ENCODE measurements at places on chromosomes 5 and 9. TPM values are rescaled to one million over a fixed set of nuclear protein-coding genes. Genes with fewer than 3 reads are reported as not detected.

- no peak for DNase-seq
Observed at GRCh38 chr5:180343831-180344695, 9.1 kb downstream of the GFPT2 start.

DNA sequence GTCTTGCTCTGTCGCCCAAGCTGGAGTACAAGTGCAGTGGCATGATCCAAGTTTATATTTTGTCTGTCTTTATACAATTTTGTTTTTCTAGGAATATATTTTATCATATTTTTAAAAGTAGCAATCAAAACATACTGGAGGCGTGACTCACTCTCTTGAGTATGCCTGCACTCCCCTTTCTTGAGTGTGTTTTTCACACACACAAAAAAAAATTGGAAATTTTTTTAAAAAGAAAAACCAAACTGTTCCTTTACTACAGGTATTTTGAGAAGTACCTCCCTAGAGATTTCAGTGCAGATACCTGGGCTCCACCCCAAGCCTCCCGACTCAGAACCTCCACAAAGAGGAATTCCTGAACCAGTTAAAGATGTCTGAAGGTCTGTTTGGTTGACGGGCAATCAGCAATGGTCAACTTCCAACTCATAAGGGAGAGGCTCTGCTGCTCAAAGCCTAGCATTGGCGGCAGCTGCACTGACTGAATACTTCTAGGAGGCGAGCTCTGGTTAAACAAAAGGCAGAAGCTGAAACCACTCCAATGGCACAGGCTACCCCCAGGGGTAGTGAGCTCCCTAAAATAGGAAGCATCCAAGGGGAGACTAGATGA is 27.4 kb downstream of the PDE6A start:
- DNase-seq: no peak

DNA sequence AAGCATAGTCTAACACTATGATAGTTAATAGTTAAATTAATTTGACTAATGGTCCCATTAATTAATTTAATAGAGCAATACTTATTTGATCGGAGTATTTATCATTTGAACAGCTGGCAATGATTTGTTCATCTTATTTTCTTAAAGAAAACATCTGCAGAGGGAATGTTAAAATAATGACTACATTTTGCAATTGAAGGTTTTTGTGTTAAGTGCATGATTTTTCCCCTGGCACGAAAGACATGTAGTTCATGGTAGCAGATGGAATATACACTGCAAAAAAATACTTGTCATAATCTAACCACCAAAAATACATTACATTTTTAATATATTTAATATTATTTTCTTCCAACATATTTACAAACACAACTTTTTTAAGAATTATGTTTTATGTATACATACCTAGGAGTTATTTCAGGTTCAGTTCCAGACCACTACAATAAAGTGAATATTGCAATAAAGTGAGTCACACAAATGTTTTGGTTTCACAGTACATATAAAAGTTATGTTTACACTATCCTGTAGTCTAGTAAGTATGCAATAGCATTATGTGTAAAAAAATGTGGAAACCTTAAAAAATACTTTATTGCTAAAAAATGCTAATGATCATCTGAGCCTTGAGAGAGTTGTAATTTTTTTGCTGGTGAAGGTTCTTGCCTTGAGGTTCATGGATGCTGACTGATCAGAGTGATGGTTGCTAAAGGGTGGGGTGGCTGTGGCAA is 292.6 kb upstream of the DAB2 start:
- no peak for DNase-seq

DNA sequence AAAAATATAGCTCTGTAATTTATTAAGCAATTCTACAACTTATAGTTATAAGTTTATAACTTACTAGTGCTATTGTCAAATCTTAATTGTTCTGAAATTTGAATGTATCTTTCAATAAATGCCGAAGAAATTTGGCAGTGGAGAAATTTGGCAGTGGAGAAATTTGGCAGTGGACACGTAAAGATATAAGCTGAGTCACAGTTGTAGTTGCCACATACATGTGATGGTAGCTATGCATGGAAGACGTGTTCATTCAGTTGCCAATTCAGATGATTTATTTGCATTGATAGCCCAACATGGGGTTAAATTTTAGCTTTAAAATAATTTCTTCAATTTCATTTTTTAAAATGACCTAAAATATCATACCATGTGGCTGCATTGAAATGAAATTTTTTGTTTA is 127.8 kb upstream of the NR4A3 start:
- DNase-seq: no peak

GRCh38 chr5:32572778-32573480 is 12.4 kb upstream of the SUB1 start:
- no peak for DNase-seq

DNA sequence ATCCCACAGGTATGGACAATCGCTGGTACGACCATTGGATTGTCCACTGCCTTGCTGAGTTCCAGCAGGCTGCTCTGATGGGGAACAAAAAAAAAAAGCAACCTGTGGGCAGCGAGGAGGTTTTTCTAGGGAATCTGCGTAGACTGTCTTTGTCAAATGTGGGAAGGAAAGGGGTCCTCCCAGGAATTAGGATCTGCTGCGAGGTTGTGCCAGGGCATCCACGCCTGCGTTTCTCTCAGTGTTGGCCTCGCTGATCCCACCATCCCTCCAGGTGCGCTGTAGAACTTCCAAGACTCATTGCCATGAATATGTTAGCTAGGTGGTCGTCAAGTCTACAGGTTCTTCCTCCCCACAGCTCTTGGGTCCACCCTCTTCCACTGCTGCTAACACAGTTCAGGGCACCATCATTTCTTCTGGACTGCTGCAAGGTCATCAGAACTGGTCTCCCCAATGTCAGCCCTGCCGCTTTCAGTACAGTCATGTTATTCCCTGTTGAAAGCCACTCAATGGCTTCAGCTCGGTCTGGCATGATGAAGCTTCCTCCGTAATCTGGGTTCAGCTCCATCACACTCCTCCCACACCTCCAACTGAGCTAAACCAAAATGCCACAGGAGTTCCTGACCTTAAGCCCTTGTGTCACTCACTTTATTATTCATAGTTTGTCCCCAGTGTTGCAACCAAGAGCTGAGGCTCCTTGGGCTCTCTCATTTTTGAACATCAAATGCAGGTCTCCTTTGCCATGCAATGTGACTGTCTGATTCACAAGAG is 79.5 kb upstream of the DMRT1 start:
- DNase-seq: no peak

DNA sequence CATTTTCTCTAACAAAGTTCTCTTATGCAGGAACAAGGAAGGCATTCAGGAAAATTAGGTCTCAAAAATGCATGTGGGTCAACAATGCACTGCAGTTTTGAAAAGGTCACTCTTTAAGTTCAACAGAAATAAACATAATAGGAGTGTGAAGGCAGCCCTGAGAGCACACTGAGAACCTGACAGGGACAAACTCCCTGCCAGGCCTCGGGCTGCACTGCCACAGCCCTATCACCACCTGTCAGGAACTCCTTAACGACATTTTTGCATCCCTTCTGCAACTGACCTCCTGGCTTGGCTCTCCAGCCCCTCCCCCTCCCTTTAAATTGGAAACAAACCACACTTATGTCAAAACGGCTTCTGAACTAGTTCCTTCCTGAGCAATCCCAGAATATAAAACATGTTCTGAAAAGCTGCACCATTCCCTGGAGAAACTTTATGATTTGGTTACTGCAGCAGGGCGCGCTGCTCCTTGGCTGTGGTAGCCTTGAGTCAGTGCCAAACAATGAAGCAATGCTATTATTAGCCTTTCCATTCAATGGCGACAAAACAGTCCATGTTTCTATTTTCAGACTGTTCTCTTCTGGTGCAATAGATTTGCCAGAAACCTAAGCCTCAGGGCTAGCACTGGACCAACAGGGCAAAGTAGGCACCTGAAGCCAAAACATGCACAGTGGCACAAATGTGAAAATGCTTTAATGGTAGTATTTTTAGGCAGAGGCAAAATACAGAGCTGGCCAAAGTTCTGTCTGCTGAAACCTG is 160.1 kb upstream of the ZNF608 start:
- DNase-seq: no peak

GRCh38 chr5:16131878-16132277 is 47.7 kb downstream of the MARCHF11 start:
- no peak for DNase-seq

- DNase-seq: no peak
Observed at GRCh38 chr5:115948091-115948534, 14.2 kb upstream of the LVRN start.

DNA sequence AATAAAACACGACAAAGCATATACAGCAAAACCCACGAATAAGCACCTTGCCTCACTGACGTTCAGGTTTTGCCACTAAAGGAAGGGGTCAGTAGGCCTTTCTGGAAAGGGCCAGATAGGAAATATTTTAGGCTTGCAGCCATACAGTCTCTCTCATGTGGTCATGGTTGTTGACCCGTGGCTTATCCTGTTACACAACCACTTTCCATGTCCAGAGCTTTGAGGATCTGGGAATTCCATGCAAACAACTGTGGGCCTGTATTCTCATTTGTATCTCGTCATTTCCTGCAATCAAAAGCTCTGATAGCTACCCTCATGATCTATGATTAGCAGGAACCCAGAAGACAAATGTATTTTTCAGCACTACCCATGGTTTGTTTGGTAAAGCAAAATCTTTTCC is 108.3 kb downstream of the DRD1 start:
- no peak for DNase-seq

- DNase-seq: no peak
Observed at GRCh38 chr9:106700676-106701075, 162.3 kb upstream of the ZNF462 start.

- no peak for DNase-seq
Observed at GRCh38 chr5:172862165-172862801, 28.2 kb downstream of the ERGIC1 start.

GRCh38 chr9:95640336-95640735 is 123.6 kb upstream of the PTCH1 start:
- no peak for DNase-seq

DNA sequence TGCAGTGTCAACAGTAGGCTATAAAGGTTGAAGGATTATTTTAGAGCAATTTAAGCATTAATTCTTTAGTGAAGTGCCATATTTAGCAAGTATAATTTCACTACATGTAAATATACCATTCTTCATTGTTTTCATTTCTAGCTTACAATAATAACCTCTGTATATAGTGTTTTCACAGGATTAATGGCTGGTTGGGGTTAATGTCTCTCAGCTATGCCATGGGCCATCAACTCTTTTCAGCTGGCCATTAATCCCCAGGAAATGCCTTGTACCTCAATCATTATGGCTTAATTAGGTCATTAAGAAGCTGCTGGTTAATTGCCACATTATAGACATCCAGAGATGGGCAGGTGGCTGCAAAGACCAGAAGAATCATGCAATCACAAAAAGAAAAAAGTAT is 715.1 kb downstream of the MAT2B start:
- DNase-seq: no peak

The SHC3 gene
- polyA plus RNA-seq: 3.4 TPM

The QRFP gene
- 0.57 TPM for polyA plus RNA-seq

The CATSPER3 gene
- polyA plus RNA-seq: 1.3 TPM

The OBP2B gene
- 0.34 TPM for polyA plus RNA-seq

The TENT4A gene
- polyA plus RNA-seq: 26.9 TPM

The CCDC171 gene
- polyA plus RNA-seq: 5.1 TPM

The IFNA21 gene
- not detected for polyA plus RNA-seq

The STKLD1 gene
- polyA plus RNA-seq: 5.4 TPM

The CDC20B gene
- 0.77 TPM for polyA plus RNA-seq

The PCDHB5 gene
- polyA plus RNA-seq: 8.5 TPM

All from renal cortex interstitium (tissue), 15 donors.